Fibroblast of the conjunctiva (primary cell): ENCODE measurements at places on chromosomes 2 and 18.
A peak's percentile ranks its signal among the peaks of the same experiment; 100 is the strongest.

DNA sequence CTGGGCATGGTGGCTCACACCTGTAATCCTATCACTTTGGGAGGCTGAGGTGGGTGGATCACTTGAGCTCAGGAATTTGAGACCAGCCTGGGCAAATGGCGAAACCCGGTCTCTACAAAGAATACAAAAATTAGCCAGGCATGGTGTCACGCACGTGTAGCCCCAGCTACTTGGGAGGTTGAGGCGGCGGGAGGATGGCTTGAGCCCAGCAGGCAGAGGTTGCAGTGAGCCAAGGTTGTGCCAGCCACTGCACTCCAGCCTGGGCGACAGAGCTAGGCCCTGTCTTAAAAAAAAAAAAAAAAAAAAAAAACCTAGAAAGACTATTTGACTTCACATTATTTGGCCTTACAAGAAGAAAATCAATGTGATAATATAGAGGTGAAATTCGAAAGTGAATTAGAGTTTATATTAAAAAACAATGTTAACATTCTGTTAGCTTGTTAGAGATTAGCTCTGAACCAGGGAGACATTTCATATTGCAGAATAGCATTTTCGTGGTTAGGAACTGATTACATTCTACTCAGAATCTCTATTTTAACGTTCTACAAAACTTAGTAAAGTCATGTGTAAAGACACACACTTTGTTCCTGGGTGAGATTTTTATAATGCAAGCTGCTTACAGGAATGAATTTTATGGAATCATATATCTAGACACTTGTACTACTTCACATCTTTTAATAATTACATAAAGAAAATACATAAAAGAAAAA lies 120.5 kb downstream of the THADA start:
- DNase-seq: no peak

DNA sequence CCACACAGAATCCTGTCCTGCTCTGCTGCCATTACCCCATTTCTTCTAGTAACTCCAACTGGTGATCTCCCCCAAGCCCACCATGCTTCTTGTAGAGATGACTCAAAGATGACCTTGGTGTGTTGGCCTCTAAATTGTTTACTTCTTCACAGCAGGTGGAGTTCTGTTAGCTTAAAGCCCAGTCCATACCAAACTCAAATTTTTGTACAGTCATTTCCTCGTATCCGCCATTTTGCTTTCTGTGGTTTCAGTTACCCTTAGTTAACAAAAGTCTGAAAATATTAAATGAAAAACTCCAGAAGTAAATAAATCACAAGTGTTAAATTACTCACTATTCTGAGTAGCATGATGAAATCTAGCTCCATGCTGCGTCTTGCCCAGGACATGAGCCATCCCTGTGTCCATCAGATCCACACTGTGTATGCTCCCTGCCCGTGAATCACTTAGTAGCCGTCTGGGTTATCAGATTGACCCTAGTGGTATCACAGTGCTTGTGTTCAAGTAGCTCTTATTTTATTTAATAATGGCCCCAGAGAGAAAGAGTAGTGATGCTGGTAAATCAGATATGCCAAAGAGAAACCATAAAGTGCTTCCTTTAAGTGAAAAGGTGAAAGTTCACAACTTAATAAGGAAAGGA lies 133.3 kb upstream of the NOL4 start:
- no peak for DNase-seq

GRCh38 chr2:118040891-118041290 lies 27.0 kb upstream of the CCDC93 start:
- DNase-seq: no peak

GRCh38 chr2:71884303-71885042 lies 263.2 kb downstream of the CYP26B1 start:
- DNase-seq: peak; percentile 55

DNA sequence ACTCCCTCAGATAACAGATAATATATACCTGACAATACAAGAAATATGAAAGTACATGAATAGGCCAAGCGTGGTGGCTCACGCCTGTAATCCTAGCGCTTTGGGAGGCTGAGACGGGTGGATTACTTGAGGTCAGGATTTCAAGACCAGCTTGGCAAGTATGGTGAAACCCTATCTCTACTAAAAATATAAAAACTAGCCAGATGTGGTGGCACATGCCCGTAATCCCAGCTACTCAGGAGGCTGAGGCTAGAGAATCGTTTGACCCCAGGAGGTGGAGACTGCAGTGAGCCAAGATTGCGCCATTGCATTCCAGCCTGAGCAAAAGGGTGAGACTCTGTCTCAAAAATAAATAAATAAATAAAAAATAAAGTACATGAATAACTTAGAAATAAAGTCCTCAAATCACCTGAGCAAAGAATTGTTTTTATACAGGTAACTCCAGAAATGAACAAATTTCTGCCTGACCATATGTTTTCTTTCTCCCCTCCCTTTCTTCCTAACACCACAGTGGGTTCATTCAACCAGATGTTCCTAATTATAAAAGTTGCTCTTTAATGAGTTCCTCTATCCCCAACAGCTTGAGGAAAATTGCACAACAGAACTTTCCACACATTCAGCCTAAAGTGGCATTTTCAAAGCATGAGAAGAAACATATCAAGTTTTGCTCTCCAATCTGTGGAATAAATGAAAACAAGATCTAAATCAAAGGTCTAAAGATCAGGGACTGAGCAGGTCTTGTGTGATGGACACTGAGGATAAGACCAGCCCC lies 33.6 kb upstream of the AP1S3 start:
- peak; percentile 41 for DNase-seq

DNA sequence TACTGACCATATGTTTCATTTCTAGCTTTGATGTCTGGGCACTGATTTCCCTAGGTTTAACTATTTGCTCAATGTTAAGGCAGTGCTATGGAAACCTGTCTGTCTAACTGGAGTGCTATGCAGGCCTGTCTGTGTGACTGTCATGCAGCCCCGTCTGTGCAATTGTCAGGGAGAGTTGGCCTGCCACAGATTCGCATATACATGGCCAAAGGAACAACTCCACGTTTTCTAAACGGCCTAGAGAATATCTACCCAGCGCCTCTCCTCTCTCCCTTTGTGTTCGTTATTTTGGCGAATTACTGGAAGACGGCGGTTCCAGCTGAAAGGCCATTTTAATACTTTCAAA lies 59.6 kb upstream of the PSME4 start:
- no peak for DNase-seq

DNA sequence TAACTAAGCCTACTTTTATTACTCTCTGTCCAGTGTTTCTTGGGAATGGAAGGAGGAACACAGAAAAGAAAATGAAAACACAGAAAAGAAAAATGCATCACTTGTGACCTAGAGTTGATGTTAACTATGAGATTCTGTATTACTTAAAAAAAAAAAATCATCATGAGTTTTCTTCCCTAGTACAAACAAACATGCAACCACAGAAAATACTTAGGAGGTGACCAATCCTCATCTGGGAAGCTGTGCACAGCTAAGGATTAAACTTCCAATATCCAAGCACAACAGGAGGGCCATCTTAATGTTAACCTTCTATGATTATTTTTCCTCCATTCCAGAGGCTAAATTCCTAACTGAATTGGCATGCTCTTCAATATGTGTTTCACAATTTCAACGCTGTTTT lies 1140.4 kb downstream of the LRP1B start:
- DNase-seq: peak; percentile 77

DNA sequence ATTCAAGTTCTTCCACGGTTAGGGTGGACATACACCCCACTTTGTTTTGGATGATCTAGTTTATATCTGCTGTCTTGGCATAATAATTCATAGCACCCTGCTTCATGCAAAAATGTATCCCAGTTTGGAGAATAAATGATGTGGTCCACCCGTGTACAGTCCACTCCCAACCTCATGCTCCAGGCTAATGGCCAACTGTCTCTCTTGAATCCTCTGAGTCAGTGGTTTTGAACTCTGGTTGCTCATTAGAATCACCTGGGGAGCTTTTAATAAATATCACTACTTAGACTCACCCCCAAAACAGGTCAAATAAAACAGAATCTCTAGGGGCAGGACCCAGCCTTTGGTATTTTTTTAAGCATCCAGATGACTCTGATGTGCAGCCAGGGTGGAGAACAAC lies 78.5 kb downstream of the SDC1 start:
- no peak for DNase-seq

DNA sequence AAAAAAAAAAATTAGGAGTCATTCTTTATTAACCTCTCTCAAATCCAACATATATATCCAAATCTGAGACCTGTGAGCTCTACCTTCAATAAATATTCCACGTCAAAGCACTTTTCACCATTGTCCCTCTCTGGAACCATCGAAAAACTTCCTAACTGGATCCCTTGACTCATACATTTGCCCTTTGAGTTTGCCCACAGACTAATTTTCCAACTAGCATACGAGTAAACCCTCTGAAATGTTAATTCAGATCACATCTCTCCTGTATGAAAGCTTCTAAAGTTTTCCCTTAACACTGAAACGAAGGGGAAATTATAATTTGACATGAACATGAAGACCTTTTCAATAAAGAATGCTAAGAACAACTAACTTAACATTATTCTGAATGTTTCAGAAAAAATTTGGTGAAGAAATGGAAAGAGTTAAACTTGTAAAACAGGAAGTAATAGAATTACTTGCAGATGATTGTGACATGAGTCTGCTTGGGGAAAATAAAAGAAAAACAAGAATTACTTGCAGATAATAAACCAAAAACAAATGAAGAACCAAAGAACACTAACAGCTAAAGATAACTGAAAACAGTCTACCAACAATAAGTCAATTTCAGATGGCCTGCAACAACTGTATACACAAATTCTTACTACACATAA lies 110.6 kb downstream of the C2orf74 start:
- no peak for DNase-seq
